MM.1S (cell line): ENCODE measurements at places on chromosomes 2 and 18.

DNA sequence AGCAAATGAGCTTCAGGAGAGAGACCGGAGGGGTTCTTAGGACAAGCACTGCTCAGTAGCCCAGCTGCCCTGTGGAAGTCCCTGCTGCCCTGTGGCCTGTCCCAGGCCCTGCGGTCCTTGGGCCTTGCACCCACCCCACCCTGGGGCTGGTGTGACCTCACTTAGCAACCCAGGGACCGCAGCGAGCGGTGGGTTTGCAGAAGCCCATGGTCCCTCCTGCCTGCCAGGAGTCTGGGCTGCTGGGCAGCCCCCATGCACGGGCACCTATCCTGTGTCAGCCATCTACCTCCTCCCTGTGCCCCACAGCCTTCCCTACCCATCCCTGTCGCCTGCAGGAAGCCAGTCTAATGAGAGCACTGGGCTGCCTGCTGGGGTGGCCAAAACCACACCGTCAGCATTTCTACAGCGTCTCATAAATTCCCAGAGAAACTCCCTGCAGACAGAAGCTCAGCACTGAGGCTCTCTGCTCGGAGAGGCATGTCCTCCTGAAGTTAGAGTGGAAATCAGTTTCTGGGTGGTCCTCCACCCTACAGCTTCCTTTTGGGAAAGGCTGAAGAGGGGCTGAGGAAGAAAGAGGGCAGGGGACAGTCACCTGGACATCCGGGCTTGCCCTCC lies 231.1 kb upstream of the HS6ST1 start:
- DNase-seq = no peak

DNA sequence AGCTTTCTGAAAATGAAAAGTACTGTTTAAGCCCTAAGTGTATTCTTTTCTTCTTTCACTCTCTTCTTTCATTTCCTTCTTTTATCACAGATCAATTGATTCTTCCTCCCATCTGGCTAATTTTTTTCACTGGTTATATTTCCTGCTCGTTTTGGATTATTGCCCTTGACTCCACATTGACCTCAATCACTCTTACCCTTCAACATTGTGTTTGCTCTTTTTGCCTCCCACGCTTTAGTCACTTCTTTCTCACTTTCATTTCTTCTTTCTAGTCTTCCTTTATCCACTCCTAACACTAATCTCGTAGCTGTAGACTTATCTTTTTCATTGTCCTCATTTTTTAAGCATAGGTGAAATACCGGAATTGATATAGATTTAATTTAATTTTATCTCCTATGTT lies 320.3 kb upstream of the VRK2 start:
- DNase-seq = no peak

- no peak for DNase-seq
Observed at GRCh38 chr2:10873171-10873570, 38.6 kb upstream of the KCNF1 start.

GRCh38 chr2:44936715-44937687 lies 4.5 kb upstream of the SIX3 start:
- no peak for DNase-seq

GRCh38 chr2:165857876-165858275 lies 63.8 kb upstream of the GALNT3 start:
- DNase-seq = no peak

- DNase-seq = no peak
Observed at GRCh38 chr2:45771261-45771660, 119.8 kb downstream of the PRKCE start.

DNA sequence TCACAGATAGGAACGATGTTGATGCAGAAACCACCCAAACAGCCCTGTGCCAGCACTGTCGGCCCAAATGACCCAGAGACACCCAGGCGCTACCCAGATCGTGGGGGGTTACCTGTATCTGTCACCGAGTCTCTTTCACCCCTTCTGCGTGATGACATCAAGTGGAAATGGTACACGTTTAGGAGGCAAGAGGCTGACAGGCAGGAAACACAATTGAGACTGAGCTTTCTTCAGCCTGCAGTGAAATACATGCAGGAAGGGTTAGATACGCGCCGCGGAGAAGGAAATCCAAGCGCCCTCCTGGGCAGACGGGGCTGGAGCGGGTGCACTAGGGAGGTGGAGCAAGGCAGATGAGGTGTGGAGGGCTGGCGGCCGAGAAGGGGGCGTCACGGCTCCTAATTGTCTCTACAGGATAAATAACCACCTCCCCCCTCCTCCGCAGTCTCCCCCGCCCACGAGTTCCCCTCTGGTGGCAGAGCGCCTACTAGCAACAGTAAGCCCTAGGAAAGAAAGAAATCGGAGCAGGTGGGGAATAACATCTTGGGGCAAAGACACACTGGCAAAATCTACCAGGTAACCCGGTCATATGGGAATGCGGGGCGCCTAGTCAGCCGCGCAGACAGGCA lies at the start of gene RNF152:
Gene RNF152 (minus strand): TSS at position 325 of the 626 bp plus-strand sequence. CDS start 76,544 bp downstream, outside the sequence.
- no peak for DNase-seq

- no peak for DNase-seq
Observed at GRCh38 chr2:127370010-127370409, 17.8 kb downstream of the MAP3K2 start.

DNA sequence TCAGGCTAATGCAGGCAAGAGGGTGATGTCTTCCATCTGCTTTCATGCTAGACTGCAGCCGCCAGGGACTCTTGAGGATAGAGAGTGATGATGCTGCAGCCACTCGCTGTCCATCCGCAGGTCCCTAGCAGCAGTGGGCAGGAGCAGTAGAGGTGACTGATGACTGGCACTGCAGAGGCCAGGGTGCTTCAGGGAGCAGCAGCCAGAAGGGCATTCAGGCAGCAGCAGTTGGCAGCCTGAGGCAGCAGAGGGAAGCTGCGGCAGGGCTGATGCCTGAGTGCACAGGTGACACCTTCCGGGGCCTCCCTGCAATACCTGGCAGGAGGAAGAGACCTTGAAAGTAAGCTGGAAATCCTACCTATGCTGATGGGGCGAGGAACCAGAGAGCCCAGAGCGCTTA lies 214.2 kb downstream of the ICOS start:
- DNase-seq = no peak

- peak; percentile 91 for DNase-seq
Observed at GRCh38 chr18:24176727-24177416, 38.0 kb downstream of the CABYR start.

GRCh38 chr2:83112858-83113257 lies 1346.2 kb downstream of the SUCLG1 start:
- DNase-seq = no peak

- no peak for DNase-seq
Observed at GRCh38 chr2:30504731-30505130, 57.7 kb downstream of the LCLAT1 start.

DNA sequence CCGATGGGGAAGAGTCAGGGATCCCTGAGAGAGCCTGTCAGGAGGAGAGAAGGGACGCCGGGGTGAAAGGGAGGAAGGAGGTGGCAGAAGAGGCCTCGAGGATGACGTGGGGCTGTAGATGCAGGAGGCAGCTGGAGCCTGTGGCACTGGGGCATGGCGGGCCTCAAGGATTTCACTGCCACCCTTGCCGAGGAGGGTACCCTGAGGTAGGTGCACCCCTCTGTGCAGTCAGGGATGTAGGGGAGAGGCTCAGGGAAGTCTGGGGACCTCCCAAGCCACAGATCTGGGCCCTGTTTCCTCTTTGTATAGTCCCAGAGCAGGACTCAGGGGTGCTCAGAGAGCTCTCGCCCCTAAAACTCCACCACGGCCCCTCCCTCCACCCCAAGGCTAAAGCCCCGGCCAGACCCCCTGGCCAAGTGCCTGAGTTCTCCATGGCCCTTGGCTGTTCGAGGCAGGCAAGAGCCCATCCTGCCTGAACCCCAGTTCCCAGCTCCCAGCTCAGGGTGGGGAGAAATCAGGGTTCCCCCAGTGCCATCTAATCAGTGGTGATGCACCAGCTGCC lies 39.0 kb upstream of the HDAC4 start:
- DNase-seq = no peak

GRCh38 chr2:20609349-20609994 lies 41.4 kb downstream of the HS1BP3 start:
- DNase-seq = no peak

DNA sequence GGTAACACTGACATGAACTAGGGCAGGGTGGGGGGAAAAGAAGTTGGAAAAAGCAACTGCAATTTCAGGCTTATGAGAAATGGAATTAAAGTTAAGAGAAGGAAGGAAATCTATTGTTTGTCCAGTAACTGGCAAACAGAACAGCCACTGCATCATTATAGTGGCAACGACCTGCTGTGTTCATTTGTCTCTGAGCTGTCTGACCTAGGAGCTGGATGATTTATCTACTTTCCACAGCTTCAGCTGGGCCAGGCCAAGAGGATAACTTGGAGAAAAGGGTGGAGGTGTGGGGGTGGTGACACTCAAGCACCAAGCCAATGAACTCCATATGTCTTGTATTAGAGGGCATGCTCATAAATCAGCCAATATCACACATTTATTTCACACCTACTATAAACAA lies 291.5 kb upstream of the KLHL29 start:
- no peak for DNase-seq

- DNase-seq = no peak
Observed at GRCh38 chr2:178913049-178913441, 105.8 kb upstream of the TTN start.

GRCh38 chr18:424668-425067 lies 75.8 kb downstream of the COLEC12 start:
- no peak for DNase-seq

GRCh38 chr2:58893656-58894351 lies 652.7 kb upstream of the FANCL start:
- no peak for DNase-seq

DNA sequence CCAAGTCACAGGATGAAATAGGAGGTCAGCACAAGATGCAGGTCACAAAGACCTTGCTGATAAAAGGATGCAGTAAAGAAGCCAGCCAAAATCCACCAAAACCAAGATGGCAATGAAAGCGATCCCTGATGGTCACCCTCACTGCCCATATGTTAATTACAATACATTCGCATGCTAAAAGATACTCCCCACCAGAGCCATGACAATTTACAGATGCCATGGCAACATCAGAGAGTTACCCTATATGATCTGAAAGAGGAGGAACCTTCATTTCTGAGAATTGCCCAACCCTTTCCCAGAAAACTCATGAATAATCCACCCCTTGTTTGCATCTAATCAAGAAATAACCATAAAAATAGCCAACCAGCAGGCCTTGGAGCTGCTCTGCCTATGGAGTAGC lies 709.8 kb downstream of the METTL4 start:
- no peak for DNase-seq

DNA sequence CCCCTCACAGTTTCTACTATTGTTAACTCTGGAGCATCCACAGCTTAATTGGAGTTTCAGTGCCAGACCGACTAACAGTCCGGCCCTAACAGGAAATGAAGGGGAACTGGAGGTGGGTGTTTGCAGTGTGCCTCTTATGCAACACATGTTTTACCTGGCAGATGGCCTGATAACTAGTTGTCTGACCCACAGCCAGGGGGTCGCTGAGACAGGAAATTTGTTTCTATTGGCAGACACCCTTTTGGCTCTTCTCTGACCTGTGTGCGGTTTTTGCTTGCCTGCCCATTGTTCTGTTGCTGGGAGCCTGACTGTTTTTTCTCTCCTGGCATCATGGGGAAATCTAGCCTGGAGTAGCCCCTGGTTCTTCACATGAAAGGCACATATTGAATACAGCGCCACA lies 1329.8 kb downstream of the DSC3 start:
- DNase-seq = no peak

DNA sequence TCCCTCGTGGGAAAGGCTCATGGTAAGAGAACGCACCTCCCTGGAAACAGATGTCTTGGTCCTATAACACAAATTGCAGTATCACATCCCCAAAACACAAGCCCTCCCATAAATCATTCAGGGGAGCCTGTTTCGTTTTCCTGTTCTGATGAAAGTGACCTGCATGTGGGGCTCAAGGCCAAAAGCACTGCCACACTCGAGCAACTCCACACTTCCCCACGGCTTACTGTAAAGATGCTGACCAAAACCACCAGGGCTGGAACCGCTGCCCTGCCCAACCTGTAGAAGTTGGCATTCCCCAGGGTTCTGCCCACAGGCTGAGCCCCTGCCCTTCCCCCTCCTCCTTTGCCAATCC lies 139.7 kb downstream of the BCL11A start:
- DNase-seq = no peak

GRCh38 chr2:162184821-162185450 lies 32.9 kb upstream of the GCG start:
- no peak for DNase-seq

- DNase-seq = no peak
Observed at GRCh38 chr2:240502059-240502429, 55.7 kb downstream of the ANKMY1 start.

GRCh38 chr2:57443086-57443485 lies 603.5 kb upstream of the VRK2 start:
- DNase-seq = no peak

GRCh38 chr2:31235504-31235902 lies 1.6 kb downstream of the EHD3 start:
- no peak for DNase-seq

- no peak for DNase-seq
Observed at GRCh38 chr2:113986762-113987290, 96.9 kb downstream of the ACTR3 start.

- DNase-seq = peak; percentile 28
Observed at GRCh38 chr2:235945608-235946140, 222.5 kb downstream of the GBX2 start.

GRCh38 chr2:84766791-84767190 lies 114.1 kb downstream of the TRABD2A start:
- no peak for DNase-seq

GRCh38 chr2:156897548-156897947 lies 360.0 kb upstream of the GALNT5 start:
- no peak for DNase-seq

DNA sequence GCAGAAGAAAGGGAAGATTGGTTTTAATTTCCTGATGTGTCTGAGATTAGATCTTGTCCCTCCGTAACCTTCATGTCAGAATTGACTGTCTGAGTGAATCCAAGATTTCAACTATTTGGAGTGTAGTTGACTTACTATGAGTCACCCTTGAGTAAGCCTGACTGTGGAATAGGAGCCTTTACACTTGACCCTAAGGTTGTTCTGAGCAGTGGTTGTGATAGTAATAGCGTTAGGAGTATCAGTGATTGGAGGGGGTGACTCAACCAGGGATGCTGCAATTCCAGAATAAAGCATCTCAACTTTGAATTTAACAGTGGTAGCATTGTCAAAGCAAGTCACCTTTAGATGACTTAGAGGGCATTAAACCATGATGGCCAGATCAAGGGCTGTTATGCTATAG lies 979.5 kb upstream of the FAM98A start:
- no peak for DNase-seq

- no peak for DNase-seq
Observed at GRCh38 chr2:120433816-120434290, 87.9 kb downstream of the INHBB start.

GRCh38 chr2:111072220-111072871 lies 48.4 kb upstream of the BCL2L11 start:
- no peak for DNase-seq

GRCh38 chr18:64017870-64018269 lies 48.0 kb downstream of the SERPINB8 start:
- peak; percentile 50 for DNase-seq

GRCh38 chr2:100417711-100418124 lies 250 bp upstream of the CHST10 start:
- no peak for DNase-seq

DNA sequence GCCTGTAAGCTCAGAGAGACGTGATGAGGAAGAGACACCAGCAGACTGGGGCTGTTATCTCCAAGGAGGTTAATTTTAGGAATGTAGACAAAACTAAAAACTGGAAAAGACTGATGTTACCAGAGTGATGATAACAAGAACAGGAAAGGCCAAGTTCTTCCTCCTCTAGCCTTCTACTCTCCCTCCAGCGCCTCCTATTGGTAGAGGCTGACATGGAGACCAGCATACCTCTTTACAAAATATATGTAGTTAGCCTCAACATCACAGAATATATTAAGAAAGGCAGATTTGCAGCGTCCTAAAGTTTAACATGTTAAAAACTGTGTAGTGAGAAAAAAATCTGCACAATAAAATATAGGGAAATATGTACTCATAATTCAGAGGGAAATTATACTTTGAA lies 66.0 kb downstream of the TCF4 start:
- peak; percentile 27 for DNase-seq
